ENCODE measurements at places on chromosomes 5 and 9. TPM values are rescaled to one million over a fixed set of nuclear protein-coding genes. Genes with fewer than 3 reads are reported as not detected.

GRCh38 chr5:173812811-173813550 is 75.2 kb upstream of the CPEB4 start:
- DNase-seq: no peak

DNA sequence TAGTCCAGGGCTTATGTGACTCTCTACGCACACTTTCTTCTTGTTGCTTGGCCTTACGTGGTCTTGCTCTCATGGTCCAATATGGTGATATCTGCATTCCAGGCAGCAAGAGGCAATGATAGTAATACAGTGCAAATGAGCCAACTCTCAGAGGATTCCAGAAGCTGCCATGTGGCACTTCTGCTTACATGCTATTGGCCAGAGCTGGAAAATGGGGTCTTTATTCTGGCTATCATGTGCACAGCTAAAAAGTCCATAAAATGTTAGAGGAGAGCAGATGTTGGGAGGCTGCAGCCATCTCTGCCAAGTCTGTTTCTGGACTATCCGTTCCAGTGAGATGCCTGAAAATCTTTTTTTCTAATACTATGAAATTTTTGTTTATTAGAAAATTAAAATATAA is 2.9 kb upstream of the SEPTIN8 start:
- DNase-seq: no peak

The CCL19 gene
- 4.6 TPM for total RNA-seq

GRCh38 chr5:139470821-139471300 is at the start of gene SMIM33:
TSS of gene SMIM33 (plus strand) at chr5:139471004. CDS start at chr5:139471122, 118 bp downstream.
- DNase-seq: no peak

GRCh38 chr5:134132372-134133187 is 18.1 kb downstream of the TCF7 start:
- peak; percentile 54 for DNase-seq

- DNase-seq: no peak
Observed at GRCh38 chr5:67462147-67462546, 265.5 kb upstream of the CD180 start.

The SMIM3 gene
- total RNA-seq: 7.1 TPM

All from suprapubic skin (tissue), 4 donors.